ENCODE measurements at places on chromosomes 4 and X.

DNA sequence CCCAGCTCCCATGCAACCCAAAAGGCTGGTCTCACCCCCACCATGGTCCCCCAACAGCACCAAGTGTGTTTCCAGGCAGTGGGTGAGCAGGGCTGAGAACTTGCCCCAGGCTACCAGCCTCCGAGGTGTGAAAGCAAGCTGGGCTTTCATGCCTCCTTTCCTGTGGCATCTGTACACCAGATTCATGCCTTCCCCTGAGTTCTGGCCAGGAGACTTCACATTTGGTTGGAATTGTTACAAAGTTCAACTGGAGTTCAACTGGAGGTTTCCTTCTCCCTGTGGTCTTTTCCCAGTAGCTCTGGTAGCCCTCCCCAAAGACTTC is 77.6 kb upstream of the RAB40AL start:
- DNase-seq = no peak

GRCh38 chr4:99300934-99301333 is 10.1 kb upstream of the ADH1A start:
- DNase-seq = peak; percentile 82

GRCh38 chrX:153624196-153625091 is 22.6 kb upstream of the DUSP9 start:
- DNase-seq = no peak

DNA sequence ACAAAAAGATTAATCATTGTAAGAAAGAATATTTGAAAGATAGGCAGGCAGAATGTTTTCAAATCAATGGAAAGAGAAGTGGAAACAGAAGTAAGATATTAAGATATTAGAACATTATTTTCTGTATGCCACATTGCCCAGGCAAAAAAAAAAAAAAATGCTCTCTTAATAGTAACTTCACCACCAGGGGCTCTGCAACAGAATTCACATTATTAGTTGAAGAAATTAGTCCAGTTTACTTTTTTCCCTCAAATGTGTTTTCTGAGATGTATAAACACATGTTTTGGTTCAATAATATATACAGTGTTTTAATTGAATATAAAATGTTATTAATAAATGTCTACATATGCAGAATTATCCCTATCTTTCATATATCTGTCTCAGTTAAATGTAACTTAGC is 78.0 kb upstream of the ADAD1 start:
- DNase-seq = no peak

- peak; percentile 40 for DNase-seq
Measured at GRCh38 chr4:114180481-114180880, 201.0 kb upstream of the ARSJ start.

DNA sequence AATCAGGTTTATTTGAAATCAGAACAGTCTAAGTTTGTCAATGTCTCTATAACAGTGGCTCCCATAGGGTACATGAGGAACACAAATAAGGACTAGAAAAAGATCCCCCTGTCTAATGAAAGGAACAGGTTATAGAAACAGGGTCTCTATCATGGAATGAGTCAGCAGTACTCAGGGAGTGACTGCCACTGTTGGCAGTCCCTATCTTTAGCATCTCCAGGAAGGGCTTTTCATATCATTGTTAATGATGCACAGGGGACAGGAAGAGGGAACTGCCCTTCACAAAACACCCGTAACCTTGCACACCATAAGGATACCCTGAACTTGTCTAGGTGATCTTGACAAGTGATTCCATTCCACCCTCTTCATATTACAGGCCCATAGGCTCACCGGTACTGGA is 38.5 kb upstream of the SMIM10L2A start:
- DNase-seq = no peak

DNA sequence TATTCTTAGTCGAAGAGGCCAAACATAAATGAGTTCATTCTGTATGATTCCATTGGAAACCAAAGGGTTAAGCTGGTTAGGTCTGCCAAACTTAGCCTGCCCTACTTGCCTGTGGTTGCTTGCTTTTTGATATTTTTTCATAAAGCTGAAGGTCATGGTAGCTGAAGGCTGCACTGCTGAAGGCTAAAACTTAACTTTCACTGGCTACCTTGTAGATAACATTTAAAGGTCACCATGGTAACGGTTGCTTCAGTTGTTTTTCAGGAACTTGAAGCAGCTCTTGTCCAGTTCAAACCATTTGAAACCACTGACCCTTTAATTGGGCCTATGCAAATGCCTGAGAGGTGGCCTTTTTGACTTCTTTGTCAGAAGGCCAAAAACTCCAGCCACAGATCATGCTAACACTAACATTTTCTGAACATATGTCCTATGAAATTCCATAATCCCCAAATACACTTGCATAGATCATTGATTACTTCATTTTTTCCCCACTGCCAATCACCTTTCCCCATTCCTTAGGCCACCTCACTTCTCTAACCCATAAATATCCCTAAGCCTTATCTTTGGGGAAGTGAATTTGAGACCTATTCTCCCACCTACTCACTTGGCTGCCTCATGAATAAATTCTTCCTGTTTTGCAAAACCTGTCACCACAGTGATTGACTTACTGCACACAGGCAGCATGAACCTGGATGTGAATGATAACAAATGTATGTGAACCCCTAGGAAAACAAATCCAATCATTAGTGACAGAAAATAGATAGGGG is 10.7 kb upstream of the SMIM10L2A start:
- DNase-seq = no peak

DNA sequence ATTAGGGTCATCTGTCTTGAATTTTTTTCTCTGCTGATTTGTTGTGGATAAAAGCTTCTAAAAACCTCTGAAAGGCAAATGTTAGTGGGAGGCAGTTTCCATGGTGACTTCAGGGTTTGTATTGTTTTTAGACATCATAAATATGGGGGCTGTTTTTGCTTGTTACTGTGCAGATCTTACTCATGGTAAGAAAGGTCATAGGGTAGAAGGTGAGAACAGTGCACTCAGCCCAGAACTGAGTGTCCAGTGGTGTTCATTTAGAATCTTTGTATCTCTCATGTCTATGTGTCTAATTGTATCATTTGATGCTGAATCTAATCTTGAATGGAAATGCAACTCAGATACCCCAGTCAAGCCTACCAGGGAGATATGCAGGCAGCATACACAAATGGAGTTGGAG is 609.8 kb downstream of the ZNF674 start:
- DNase-seq = no peak

DNA sequence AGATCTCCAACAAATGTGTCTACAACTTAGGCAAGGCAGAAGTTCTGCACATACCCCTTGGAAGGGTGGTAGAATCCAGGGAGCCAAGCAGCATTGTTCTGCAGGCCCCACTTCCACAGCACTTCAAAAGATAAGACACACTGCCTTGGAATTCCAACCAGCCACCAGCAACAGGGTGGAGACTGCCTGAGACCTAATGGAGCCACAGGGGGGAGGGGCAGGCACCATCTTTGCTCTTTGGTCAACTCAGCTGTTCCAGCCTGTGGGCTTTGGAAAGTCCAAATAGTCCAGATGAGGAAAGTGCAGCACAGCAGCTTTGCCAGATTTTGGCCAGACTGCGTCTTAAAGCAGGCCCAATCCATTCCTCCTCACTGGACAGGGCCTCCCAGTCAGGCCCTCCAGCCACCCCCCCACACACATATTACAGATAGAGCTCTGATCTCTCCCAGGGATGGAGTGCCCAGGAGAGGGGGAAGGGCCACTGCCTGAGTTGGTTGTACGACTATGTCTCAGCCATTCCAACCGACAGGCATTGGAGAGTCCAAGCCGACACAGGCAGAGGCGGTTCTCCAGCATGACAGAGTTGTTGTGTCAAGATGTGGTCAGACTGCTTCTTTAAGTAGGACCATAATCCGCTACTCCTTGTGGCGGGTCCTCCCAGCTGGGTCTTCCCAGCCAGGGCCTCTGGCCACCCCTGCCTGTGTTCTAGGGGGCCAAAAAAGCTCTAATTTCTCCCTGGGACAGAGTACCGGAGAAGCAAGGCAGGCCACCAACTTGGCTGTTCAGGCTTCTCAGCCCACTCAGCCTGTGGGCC is 42.5 kb upstream of the ANTXR2 start:
- DNase-seq = no peak

DNA sequence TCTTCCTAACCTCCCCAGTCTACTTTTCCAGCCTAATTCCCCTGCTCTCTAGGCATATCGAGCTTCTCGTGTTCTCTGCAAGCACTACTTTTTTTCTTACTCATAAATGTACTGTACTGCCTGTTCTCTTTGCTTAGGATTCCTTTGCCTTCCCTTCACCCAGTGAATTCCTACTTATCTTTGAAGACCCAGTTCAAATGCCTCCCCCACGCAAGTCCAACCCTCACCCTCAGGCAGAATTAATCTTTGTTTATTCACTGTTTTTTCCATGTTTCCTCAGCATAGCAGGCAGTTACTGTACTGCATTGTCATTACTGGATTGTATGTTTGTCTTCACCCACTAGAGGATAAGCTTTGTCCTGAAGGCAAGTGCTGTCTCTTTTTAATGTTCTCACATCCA is 287.7 kb downstream of the BMPR1B start:
- DNase-seq = no peak

GRCh38 chr4:61214680-61215079 is 14.6 kb downstream of the ADGRL3 start:
- no peak for DNase-seq

DNA sequence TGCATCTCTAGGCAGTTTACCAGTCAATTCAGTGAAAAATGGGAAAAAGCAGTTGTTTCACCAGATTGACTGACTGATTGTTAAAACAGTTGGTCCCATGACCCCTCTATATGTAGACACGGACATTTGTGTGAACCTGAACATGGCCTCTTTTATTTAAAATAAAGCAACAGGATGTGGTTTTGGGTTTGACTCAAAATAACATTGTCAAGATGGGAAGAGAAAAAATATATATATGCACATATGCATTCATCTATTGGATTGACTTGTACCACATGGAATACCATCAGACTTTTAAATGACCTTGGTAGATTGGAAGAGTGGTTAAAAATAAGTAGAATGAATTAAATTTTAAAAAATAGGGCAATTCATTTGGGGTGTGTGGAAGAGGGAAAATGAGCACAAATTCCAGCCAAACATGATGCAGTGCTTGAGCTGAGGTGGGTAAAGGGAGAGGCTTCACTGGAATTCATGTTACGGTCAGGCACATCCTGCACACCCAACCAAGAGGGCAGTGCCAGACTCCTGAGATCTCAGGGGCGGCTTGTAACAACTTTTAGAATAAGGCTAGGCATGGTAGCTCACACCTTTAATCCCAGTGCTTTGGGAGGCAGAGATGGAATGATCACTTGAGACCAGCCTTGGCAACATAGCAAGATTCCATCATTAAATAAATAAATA is 560.7 kb upstream of the TENM3 start:
- no peak for DNase-seq

DNA sequence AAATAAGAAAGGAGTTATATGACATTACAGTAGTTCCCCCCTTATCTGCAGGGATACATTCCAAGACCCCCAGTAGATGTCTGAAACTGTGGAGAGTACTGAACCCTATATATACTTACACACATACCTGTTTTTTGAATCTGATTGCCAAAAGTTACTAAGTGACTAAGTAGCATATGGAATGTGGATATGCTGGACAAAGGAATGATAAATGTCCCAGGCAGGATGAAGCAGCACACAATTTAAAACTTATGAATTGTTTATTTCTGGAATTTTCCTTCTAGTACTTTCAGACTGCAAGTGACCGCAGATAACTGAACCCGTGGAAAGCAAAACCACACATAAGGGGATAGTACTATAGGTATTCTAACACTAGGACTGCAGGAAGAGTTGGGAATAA is 22.7 kb downstream of the UGDH start:
- no peak for DNase-seq

DNA sequence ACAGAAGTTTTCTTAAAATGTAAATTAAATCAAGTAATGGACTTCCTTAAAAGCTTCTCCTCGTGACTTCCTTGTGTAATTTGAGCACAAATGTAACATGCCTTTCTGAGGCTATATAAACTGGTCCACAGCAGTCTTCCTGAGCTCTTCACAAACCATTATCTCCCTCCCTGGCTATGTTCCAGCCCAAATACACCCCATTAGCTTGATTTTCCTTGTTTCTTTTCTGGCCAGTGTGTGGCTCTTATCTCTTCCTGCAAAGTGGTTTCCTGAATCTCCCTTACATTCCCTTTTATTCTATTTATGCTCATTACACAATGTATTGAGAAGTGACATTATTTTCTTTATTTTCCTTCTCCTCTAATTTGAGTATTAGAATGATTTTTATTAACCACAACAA is 1085.3 kb upstream of the PCDH10 start:
- DNase-seq = no peak

- no peak for DNase-seq
Measured at GRCh38 chr4:36208893-36209473, 35.3 kb downstream of the ARAP2 start.

DNA sequence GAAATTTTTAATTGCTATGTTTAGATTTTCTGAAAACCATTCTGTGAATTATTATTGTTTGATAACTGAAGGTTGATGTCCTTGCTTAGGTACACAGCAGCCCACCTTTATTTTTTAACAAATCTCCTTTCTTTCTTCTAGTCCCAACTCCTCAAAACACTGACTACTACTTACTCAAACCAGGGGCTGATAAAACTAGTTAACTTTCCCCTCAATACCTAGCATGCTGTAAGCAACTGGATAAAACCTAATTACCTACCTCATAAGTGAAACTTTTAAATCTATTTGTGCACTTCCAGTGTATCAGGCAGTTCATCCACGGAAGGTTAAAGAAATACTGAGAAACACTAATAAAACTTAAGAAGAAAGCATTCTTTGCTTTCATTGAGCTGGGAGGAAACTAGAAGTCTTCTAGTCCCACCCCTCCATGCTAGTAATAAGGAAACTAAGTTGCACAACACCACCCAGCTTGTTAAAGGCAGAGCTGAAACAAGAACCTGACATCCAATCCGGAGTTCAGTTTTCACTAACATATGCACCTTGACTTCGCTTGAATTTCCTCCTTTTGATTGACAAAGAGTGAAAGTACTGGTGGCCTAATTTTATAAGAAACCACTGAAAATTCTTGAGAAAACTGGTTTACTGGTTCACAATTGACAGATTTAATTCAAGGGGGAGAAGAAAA is 180.2 kb upstream of the TET2 start:
- no peak for DNase-seq

DNA sequence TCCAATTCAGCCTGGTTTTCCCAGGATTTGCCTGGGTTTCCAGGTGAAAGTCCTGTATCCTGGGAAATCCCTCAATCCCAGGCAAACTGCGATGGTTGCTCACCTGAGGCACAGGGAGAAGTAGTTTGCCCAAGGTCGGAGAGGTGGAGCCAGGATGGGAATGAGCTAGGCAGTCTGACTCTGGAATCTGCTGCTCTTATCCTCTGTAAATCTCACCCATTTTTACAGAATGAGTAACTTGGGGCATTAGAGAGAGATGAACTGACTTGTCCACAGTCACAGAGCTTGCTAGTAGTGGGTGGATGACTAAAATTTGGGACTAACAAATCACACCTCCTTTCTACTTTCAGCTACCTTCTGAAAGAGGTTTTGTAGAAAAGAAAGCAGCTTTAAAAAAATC is 9.8 kb upstream of the ARX start:
- DNase-seq = no peak

- no peak for DNase-seq
Measured at GRCh38 chrX:150446151-150446550, 83.0 kb downstream of the MAMLD1 start.

- no peak for DNase-seq
Measured at GRCh38 chrX:73668779-73669178, 105.8 kb downstream of the CHIC1 start.

GRCh38 chr4:73005514-73005913 is 64.0 kb downstream of the COX18 start:
- no peak for DNase-seq

Data from fibroblast of skin of left quadriceps (primary cell).